AG08395 (cell line): ENCODE measurements at places on chromosomes 13 and 19.

GRCh38 chr19:56732976-56733375, 61.4 kb upstream of the ZNF835 start:
- no peak for DNase-seq

DNA sequence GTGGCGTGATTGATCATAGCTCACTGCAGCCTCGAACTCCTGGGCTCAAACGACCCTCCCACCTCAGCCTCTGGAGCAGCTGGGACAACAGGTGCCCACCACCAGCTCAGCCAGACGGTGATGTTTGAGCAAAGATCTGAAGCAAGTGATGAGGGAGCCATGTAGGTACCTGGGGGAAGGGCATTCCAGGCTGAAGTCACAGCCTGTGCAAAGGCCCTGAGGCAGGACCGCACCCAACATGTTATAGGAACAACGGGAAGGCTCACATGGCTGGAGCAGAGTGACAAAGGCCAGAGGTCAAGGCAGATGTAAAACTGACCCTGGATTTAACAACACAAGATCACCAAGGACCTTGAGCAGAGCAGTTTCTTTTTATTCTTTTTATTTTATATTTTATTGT, 14.8 kb downstream of the FEM1A start:
- no peak for DNase-seq

GRCh38 chr19:10517760-10518443, 655 bp upstream of the S1PR5 start:
- DNase-seq, result peak; percentile 40

- DNase-seq, result no peak
Observed at GRCh38 chr19:8208119-8208921, 850 bp upstream of the CERS4 start.

DNA sequence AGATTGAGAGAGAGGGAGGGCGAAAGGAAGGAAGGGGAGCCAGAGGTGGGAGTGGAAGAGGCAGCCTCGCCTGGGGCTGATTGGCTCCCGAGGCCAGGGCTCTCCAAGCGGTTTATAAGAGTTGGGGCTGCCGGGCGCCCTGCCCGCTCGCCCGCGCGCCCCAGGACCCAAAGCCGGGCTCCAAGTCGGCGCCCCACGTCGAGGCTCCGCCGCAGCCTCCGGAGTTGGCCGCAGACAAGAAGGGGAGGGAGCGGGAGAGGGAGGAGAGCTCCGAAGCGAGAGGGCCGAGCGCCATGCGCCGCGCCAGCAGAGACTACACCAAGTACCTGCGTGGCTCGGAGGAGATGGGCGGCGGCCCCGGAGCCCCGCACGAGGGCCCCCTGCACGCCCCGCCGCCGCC, at the start of gene TNFSF11:
Gene TNFSF11, plus strand, starts transcription at position 142 of the 400 bp plus-strand sequence. Its CDS starts 152 bp downstream, at position 294.
- DNase-seq, result no peak

DNA sequence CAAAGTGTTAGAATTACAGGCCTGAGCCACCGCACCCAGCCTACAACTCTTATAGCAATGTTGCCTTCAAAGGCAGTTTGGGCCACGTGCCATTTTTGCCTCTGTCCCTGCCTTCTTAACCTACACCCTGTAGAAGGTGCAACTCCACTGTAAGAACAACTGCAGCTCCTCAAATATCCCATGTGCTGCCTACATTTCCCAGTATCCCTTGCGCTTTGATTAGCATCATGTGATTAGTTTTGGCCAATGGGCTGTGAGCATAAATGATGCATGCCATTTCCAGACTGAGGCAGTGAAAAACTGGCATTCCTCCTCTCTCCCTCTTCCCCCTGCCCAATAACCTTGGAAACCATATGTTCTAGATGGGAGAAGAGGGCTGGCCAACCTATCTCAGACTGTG, 75.2 kb upstream of the MRI1 start:
- peak; percentile 29 for DNase-seq

GRCh38 chr13:51151463-51151862, 40.4 kb upstream of the C13orf42 start:
- no peak for DNase-seq

DNA sequence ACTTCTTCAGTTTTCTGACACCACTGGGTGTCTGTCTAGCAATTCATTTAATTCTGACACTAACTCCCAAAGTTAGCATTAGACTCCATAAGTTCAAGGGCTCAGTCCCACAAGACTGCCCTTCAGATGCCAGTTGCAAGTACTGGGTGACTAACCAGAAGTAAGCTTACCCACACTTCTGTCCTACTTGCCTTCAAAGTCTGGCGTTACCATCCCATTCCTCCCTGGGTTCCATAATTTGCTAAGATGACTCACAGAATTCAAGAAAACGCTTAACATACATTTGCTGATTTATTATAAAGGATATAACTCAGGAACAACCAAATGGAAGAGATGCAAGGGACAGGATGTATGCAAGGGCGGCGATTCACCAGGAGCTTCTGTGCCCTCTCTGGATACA, 45.5 kb upstream of the NPAS1 start:
- DNase-seq, result no peak

DNA sequence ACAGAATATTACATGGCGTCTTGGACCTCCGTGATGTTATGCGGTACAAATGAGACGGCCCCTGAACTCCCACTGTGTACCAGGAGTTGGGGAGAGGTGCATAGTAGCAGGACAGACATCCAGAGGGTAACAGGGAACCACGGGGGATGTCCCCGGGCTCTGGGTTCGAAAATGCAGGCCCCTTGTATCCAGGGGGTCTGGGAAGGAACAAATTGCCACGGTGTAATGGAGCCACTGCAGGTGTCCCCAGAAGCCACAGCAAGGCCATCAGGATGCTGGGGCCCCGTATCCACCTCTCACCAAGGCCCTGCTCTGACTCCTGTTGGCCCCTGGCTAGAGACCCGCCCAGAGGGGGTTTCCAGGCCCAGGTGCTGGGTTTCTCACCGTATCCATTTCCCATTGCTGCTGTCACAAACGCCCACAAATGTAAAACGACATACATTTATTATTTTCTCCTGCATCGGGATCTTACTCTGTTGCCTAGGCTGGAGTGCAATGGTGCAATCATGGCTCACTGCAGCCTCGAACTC, 77.8 kb downstream of the INSR start:
- no peak for DNase-seq

DNA sequence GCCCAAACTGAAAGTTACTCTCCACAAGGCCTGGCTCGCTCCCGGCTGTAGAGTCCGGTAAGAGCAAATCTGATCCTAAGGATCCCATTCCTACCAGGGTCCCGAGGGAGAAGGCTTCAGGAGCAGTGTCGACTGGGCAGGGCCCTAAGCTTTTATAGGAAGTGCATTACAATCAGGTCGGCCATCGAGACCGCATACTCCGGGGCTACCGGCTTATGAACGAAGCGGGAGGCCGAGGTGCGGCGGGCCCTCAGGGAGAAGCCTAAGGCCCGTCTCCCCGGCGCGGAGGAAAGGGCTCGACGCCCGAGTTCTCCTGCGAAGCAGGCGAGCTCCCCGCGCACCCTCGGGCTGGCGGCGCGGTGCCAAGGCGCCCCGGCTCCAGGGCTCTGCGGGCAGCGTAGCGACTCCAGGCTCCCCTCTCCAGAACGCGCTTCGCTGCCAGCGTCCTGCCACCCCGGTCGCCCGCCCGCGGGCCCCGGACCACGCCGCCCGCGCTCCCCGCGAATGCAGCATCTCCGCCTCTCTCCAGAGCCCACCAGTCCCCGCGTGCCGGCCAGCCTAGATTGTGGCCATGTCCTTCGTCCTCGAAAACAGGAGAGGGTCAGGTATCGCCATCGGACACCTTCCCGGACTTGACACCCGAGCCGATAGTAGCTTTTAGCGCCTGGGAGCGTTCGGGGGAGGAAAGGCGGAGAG, 1.4 kb downstream of the EFNB2 start:
- DNase-seq, result peak; percentile 39
